Suprapubic skin (tissue), 4 donors: ENCODE measurements at places on chromosomes 12 and 14.

DNA sequence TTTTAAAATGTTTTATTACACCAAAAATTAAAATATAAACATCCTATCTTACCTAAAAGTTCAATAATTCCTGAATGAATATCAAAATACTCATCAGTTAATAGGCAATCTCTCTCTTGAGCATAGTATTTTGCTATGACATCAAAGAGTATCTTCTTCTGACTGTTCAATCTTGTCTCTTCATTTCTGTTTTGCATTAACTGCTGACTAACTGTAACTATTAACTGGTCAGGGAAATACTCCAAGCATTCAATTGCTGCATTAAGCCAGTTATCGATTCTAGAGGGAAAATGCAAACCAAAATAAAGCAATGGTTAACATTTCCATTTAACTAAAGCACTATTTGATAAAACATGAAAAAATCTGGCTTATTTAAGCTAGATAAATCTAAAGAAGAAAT, 13.4 kb downstream of the DEPDC4 start:
- DNase-seq, result no peak

DNA sequence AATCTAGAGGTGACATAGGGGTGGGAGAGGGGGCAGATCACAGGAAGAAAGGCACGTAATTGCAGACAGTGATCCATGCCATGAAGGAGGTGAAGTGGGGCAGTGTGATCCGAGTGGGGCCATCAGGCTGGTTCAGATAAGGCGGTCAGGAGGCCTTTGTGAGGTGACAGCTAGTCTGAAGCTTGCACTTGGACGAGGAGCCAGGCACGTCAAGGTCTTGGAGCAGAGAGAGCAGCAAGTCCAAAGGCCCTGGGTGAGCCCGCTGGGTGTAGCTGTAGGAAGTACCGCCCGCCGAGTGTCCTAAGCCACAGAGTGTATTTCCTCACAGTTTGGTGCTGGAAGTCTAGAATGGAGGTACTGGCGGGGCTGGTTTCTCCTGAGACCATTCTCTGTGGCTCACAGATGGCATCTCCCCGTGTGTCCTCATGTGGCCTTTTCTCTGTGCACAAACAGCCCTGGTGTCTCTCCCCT, 23.6 kb downstream of the RHOF start:
- no peak for DNase-seq

- no peak for DNase-seq
These were observed 426.7 kb downstream of the RAD51B start for GRCh38 chr14:68246074-68246785.

- no peak for DNase-seq
These were observed 4.5 kb downstream of the E2F7 start for GRCh38 chr12:77060883-77061240.

- DNase-seq, result no peak
These were observed 10.8 kb upstream of the KLHL42 start for GRCh38 chr12:27769142-27769673.

- DNase-seq, result no peak
These were observed 451.3 kb downstream of the SNAPC1 start for GRCh38 chr14:62213516-62213915.

DNA sequence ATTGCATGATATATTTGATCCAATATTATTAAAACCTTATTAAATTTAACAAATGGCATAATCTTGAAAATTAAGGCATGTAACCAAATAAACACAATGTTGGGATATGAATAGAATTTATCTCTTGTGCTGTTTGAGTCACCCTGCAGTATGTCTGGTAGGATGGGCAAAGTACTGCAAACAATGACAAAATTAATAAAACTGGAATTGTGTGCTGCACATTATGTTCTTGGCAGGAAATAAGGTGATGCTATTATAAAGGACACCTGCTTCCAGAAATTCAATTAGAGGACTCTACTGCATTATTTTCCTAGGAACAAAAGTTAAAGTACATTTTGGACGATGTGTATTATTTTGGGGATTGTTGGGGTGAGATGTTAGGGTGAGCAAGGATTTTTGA, 132.7 kb downstream of the PPFIA2 start:
- no peak for DNase-seq

- no peak for DNase-seq
These were observed 207.8 kb downstream of the C12orf42 start for GRCh38 chr12:103288016-103288415.

GRCh38 chr14:24508155-24508840, at the start of gene CMA1:
Gene CMA1, minus strand, starts transcription at chr14:24508265. Its CDS starts 30 bp downstream, at chr14:24508235.
- DNase-seq, result no peak

GRCh38 chr12:80415466-80415865, 28.6 kb upstream of the PTPRQ start:
- no peak for DNase-seq

DNA sequence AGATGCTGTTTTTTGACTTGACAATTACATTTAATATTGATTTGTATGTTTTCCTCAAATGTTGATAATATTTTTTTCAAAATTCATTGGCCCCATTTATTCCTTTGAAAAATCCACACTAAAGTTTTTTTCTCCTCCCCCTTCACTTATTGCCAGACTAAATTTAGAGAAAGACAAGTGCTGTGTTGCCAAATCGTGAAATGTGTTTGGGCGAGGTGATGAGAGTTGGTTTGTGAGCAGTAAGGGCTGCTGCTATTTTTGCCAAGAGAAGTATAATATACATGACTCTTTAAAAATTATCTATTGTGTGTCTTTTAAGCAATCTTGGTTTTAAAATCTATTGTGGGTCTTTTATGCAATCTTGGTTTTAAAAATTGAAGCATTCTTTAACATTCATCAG, 188.9 kb downstream of the PPFIA2 start:
- no peak for DNase-seq

- DNase-seq, result no peak
These were observed 227.4 kb downstream of the CCDC59 start for GRCh38 chr12:82130762-82131161.

- DNase-seq, result no peak
These were observed 359.8 kb downstream of the FOXG1 start for GRCh38 chr14:29126361-29126760.

- no peak for DNase-seq
These were observed 1089.1 kb downstream of the SLC6A15 start for GRCh38 chr12:83823386-83824045.

GRCh38 chr14:90428676-90429075, 31.8 kb downstream of the CALM1 start:
- DNase-seq, result no peak

GRCh38 chr12:112025808-112026375, 12.7 kb downstream of the ERP29 start:
- DNase-seq, result no peak

- DNase-seq, result no peak
These were observed 75.7 kb downstream of the SSPN start for GRCh38 chr12:26271024-26271423.

DNA sequence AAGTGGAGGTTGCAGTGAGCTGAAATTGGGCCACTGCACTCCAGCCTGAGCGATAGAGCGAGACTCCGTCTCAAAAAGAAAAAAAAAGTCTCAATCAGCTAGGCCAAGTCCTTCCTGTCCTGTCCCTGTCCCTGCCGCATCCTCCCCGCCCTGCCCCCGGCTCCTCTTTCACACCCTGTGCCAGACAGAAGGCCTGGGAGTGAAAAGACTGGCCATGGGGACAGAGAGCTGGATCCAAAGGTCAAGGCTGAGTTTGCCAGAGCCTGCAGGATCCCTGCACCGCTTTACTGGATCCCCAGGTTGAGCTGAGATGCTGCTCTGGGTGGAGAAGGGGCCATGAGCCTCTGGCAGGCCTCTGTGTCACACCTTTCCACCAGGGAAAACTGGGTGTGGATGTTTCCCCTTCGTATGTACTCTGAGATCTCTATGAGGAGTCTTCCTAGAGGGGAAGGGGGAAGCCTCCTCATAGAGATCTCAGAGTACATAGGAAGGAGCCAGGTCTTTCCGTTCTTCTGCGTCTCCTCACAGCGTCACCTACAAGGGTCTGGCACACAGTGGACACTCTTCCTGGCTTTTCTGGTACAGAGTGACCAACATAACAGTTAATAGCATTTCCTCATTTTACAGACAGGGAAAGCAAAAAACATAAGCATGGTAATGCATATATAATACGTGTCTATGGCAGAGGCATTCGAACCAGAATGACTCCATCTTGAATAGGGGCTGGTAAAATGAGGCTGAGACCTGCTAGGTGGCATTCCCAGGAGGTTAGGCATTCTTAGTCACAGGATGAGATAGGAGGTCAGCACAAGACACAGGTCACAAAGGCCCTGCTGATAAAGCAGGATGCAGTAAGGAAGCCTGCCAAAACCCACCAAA, 35.1 kb downstream of the NINJ2 start:
- DNase-seq, result no peak
